KG1 (cell line): ENCODE measurements at places on chromosomes 13 and 19.
A peak's percentile ranks its signal among the peaks of the same experiment; 100 is the strongest.

DNA sequence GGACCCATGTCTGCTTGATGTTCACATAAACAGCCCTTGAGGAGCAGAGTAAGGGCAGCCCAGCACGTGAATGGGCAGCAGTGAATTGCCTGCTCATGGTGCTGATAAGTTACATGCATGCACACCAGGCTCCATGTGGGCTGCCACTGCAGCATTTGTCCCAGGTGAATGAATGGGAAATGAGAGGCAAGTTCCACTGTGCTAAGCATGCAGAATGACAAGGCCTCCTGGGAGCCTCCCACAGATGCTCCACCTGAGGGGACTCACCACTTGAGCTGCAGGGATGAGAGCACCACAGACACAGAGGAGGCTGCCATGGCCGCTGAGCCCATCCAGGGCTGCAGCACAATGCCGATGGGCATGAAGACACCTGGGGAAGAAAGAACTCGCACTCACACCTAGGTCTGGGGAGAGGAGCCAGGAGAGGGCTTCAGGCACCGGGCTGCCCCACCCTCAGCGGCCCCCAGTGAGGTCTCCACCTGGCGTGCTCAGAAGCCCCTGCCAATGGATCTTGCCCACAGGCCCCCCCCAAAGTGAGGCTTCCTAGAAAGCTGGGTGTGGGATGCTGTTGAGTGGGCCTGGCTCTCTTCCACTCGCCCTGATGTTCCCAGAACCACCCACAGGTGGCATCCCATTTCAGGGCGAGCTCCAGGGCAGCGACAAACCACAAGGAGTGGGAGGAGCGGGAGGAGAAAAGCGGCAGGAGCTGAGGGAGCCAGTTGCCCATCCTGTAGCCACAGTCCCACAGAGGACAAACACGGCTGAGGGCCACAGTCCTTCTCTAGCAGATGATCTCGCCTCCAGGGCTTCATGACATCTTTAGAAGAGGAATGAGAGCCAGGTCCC, 73.8 kb downstream of the CCDC70 start:
- DNase-seq: no peak

DNA sequence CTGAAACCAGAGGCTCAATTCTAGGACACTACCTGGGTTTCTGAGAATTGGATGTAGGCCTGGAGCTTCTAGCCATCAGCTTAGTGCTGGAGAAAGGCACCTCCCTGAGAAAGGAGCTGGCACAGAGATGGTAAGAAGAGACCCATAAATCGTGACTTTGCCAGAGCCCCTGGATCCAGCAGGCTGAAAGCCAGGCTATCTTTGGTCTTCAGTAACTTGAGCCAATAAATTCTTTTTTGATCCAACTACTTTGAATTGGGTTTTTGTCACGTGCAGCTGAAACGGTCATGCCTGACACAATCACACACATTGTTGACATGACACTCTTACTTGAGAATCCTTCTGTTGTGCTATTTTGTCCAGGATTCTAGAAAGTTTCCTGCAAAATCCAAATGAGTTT, 103.4 kb downstream of the LHFPL6 start:
- DNase-seq: no peak

GRCh38 chr13:27830010-27830409, 37.7 kb downstream of the GSX1 start:
- peak; percentile 18 for DNase-seq

DNA sequence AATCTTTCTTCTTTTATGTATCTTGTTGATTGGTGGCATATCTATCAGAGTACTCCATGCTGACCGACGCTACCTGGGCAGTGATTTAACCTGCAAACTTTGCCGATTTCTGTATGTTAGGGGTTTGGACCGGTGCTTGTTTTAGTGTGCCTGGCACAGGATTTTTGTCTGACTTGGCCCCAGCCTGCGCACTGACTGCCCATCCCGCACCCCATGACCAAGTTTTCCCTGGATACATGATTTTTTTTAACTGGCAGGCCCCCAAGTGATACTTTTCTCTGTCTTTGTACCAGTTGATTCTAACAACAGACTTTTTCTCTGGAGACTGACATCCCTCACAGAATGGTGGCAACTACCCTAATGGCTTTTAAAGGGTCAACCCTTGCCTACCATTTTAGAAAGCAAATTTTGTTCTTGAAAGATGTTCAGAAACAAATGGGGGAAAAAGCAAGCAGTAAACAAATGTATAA, 69.0 kb upstream of the C1QTNF9B start:
- DNase-seq: no peak

DNA sequence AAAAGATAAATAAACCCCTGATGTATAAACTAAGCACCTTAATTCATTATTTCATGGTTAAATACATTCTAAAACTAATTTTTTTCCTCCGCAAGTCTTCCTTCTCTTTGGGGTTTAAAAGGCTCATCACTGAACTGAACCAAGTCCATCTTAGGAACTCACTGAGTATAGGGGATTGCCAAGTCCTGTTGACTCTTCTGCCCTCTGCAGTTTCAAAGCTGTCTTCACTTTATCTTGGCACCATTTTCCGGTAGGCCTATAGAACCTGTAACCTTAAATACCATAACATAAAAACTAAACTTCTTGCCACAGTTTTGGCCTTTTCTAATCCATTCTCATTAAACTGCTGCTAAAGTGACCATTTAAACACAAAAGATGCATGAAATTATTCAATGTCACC, 66.5 kb upstream of the USPL1 start:
- no peak for DNase-seq

DNA sequence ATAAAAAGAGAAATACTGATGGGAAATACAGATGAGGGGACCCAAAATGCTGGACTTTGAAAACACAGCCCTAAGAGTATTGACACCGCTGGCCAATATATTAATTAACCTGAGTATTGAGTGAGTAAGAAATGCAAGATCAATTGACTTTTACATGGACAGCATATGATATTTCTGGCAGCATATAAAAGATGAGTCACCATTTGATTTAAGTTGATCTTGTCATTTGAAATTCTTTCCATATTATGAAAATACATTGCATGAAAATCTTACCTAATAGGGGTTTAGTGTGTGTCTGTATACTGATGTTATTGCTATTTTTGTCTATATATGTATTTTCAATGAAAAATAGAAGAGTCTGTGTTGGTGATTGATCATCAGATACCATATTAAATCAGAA, 619.6 kb downstream of the KCTD12 start:
- no peak for DNase-seq

- DNase-seq: no peak
These were observed 10.1 kb upstream of the SOX1 start for GRCh38 chr13:112056739-112057438.

DNA sequence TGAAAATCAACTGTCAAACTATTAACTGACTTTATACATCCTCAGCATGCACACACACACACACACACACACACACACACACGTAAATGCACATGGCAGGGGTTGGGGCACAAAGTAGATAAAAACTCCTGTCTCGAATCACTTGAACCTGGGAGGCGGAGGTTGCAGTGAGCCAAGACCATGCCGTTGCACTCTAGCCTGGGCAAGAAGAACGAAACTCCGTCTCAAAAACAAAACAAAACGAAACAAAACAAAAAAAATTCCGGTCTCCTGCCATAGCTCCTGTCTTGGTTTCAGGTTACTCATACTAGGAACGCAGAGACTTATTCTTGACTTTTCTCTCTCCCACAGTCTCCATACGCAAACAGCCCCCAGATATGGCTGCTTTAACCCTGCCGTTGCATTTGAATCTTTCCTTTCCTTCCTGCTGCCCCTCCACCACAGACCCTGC, 148.9 kb downstream of the SHISA2 start:
- DNase-seq: no peak

DNA sequence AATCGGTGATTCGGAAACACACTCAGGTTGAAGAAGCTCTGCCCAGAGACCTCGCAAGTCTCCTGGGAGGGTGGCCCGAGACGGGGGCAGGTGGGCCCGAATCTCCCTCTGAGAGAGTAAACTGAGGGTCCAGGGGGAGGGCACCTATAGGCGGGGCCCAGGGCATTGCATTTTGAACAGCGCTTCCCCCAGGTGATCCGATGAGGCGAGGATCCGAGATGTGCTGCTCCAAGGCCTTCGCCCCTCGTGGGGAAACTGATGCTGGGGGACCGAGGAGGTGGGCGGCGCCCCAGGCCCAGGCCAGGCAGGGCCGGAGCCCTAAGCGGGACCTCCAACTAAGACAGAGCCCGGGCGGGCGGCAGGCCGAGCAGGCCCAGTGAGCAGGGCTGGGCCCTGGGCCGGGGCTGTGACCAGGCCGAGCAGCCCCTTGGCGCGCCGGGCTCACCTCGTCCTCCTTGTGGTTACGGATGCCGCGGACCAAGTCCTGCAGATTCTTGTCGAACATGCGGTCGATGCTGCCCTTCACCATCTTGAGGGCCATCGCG, 500 bp downstream of the AP3D1 start:
- no peak for DNase-seq

DNA sequence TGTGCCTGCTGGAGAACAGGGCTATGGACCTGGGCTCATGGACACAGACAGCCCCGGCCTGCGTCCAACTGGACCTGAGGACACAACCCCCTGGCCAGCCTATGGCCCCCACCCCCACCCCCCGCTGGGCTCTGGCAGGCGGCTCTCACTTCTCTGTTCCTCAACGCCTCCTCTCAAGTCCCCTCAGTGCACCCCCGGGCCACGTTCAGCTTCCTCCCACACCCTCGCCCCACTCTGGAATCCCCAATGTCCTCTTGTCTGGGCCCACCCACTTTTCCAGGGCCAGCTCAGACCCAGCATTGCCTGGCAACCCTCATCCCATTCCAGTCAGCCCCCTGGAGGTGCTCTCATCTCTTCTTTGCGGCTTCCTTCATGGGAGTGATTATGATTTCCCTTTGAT, 130.2 kb upstream of the SPACA7 start:
- no peak for DNase-seq

GRCh38 chr13:91567485-91568207, 169.2 kb downstream of the GPC5 start:
- no peak for DNase-seq

DNA sequence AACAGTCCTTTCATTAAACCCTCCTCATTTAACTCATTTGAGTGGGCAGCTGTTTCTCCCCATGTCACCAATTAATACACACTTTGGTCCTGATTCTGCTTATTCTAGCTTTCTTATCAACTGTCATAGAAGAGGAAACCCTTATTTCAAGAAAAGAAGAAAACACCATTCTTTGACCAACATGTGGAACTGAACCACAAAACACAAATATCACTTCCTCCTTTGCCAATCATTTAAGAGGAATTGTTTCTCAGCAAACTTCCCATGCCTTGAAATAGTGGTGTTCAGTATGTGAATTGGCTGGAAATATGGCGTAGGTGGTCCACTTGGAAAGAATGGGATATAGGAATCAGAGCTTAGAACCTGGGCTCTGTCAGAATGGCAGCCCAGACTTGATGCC, 20.4 kb downstream of the MBD3L2B start:
- no peak for DNase-seq

- DNase-seq: no peak
These were observed 2411.1 kb downstream of the PCDH9 start for GRCh38 chr13:64819081-64819480.

- no peak for DNase-seq
These were observed 1.3 kb downstream of the BBC3 start for GRCh38 chr19:47229676-47230053.

GRCh38 chr13:23797276-23797903, 91.8 kb downstream of the MIPEP start:
- no peak for DNase-seq

DNA sequence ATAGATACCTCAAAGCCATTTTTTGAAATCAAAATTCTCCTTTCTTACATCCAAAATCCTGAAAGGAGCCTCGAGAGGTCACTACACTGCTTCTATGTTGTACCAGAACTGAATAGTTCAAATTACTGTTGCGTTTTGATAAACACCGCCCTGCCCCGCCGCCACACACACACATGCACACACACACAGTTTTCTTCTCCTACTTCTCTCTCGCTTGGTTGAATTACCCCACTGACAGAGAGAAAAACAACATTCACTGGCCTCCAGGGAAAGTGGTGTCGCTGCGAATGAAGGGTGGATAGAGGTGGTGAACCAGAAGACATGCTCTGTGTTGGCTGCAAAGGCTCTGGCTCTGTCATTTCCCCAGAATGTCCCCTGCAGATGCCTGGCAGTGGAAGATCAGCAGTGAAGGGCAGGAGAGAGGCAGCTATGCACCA, 183.4 kb upstream of the RFC3 start:
- DNase-seq: no peak

DNA sequence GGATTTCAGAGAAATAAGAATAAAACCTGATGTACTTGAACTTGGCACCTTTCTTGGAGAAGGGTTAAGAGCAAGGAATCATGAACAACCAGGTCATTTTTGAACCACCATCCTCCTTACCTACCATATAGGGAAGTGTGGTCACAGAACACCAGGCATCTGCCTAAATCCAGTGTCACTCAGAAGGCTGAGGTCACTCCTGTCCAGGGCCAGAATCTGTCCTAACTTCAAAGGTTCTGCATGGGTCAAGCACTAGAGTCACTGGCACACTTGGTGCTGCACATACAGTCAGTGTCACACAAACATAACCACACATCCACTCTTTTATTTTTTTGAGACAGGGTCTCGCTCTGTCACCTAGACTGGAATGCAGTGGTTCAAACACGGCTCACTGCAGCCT, 1.6 kb downstream of the ZNF565 start:
- no peak for DNase-seq

- no peak for DNase-seq
These were observed 854.3 kb downstream of the UQCRFS1 start for GRCh38 chr19:28358633-28359032.

DNA sequence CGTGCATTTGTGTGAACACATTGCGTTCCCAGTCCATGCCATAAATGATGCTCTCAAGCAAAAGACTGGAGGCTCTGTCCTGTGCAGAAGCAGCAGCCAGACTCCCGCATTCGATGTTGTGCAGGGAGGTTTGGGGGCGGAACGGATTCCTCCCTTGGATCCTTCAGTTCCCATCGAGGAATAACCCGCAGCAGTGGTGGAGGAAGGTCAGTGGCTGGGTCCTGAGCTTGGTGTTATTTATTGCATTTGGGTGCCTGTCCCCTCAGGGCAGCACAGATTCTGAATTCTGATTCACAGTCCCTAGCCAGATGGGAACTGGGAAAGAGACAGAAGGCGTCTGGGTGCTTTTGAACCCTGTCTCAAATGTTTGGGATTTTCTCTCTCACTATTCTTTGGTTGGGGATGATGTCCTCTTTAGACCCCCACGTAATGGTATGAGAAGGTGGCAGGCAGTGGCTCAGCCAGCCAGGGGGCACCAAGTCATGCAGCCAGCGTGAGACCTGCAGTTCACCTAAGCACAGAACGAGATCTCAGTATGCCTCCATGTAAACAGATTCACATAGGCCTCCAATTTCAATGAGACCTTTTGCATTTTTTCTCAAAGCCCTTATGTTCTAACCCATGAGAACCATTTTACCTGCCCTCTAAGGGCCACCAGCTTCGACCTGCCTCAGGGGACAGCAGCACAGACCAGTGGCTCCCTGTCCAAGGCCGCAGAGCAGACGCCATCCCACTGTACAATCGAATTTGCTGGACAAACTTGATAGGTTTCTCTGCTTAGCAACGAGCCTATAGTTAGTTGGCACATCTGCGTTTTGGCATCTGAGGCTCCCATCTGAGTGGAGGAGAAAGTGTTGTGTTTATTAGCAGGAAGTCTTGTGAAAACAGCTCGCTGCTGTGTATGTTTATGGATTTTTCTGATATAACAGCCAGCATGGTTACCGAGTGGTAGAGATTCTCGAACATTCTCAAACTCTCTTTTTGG, 17.8 kb downstream of the KCTD15 start:
- DNase-seq: no peak
